ENCODE measurements at places on chromosomes 7 and 10. TPM values are rescaled to one million over a fixed set of nuclear protein-coding genes. Genes with fewer than 3 reads are reported as not detected.

DNA sequence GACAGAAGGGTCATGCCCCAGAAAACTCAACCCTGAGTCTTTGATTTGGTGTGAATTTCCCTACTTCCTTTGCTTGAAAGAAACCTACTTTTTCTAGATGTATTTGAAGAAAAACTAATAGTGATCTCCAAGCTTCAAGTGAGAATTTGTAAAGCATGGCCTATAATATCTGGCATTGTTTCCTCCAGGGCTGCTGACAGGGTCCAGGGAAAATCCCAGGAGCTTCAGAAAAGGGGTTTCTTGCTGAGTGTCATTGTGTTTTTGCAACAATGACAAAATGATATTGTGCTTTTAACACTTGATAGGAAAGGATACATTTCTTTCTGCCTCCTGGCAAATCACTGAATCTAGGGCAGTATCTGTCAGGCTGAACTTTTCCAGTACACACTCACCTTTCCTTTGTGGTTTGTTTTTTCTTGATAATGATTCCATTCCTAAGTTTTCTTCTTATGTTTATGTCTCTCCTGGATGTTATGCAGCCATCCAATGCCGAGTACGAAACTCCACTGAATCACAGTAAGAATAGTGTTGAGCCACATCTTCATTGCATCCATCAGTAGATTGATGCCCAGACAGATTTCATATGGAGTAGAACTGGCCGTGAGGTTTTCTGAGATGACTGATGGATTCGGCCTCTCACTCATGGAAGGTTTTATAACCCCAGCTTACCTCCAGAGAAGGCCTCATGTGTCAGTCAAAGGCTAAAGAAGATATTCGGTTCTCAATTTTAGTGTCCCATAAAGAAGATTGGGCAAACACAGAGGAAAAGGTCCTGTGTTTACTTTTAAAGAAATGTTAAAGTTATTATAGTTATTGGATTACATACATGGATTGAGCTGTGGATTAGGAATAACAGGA lies 76.9 kb upstream of the STEAP1B start:
- DNase-seq = no peak

DNA sequence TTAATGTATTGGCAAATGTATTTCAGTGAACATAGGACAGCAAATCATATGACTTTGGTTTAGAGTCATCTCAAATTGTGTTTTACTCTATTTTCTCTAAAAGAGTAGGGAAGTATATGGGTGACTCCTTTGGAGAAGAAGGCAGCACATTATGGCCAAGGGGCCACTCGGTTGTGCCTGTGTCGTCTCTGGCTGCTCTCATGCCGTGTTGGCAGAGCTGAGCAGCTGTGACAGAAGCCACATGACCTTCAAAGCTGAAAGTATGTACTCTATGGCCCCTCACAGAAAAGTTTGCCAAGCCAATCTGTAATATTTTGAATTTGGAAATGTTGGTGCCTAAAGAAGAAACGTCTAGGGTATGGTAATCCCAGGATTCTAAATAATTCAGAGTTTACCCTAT lies 47.5 kb downstream of the TASOR2 start:
- no peak for DNase-seq

DNA sequence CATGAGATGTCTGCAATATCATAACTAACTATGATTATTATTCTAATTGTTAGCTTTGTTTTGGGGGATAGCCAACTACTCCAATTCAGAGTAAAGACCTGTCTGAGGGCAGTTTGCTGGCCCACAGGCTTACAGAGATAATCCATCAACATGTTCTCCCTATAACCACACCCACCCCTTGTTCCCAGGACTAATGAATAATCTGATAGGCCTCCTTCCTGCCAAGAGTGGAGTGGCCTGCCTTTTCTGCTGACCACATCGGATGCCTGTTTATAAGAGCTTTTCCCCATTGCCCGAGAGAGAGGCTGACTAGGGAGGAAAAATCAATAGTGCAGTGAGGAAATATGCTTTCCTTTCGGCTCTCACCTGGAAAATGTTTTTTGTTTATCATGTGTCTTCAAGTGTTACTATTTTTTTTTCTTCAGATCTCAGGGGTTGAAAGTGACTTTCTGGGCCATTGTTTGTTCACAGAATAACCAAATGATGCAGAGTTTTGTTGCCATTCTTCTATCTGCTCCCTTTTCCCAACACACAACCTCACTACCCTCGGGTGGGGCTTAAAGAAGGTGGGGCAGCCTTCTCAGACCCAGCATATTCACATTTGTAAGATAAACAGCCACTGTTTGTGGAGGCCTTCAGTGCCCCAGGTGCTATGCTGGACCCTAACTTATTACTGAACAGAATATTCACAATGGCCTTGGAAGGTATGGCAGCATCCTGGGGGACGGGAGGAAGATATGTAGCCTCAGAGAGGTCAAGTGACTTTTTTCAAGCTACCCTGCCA lies 38.4 kb downstream of the PLPP4 start:
- DNase-seq = no peak

GRCh38 chr7:114988755-114989375 lies 67.0 kb downstream of the MDFIC start:
- DNase-seq = no peak

DNA sequence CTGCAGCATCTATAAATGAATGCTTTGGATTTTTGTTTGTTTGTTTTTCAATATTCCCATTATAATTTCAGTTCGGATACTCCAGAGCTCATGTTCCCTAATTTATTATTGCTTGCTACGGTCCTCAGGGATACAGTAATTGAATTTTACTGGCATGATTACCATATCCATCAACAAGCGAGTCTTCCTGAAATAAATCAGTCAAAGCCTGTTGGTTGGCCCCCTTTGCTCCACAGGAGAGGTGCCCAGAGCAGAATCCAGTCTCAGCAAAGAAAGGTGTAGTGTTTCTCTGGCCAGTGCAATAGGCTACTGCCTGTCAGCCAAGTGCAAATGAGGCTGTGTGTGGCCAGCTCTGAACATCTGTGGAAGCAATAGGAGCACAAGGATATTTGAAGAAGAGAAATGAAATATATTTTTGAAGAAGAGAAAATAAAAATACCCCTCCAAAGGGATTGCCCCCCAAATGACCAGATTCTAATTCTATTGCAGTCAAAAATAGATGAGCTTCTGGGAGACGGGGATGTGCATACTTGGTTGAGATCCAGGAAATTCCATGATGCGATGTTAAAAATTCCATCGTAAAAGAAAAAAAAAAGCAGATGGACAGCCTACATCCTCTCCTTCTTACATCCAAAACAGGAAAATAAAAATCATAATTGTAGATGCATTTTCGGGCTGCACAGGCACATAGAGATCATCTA lies 18.1 kb downstream of the TRIL start:
- DNase-seq = no peak

DNA sequence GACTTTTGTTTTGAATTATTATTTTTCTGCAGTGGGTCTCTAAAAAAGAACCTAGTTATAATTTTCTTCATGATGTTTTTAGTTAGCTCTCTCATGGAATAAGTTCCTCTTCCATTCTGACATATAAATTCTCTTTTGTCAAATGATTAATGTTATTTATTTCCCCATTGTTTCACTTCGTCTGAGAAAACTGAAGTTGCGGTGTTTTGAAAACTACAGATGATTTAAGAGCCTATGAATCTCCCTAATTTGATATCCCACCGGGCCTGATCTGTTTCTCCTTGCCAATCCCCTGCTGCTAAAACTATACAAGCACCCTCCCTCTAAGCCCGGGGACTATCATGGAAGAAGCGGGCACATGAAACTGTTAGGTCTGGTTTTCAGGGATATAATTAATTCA lies 41.4 kb downstream of the HTR7 start:
- DNase-seq = no peak

- DNase-seq = no peak
Observed at GRCh38 chr7:11369696-11370095, 396.0 kb downstream of the PHF14 start.

The PCGF5 gene
- total RNA-seq = 45.4 TPM

The FLNC gene
- 8.3 TPM for total RNA-seq

The RNF32 gene
- total RNA-seq = not detected
